GM03348 (cell line): ENCODE measurements at places on chromosomes 13 and 19.

GRCh38 chr19:33273881-33274662 lies 28.3 kb downstream of the CEBPA start:
- DNase-seq, result peak; percentile 91

DNA sequence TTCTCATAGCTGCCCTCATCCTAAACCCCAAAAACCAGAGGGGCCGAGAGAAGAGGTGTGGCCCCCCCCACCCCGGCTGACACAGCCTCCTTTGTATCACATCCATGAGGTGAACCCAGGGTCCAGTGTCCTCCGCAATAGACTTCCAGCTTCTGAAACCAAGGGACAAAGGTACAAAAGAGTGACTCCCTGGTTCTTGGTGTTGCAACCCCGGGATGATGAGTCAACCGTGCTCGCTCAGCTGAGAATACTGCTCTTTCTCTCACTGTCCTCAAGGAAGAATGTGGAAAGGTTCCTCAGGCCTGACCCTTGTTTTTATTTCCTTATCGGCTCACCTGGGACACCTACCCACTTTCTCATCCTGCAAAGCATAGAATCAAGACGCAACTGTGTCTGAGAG lies 5.5 kb downstream of the SLC15A1 start:
- peak; percentile 54 for DNase-seq

DNA sequence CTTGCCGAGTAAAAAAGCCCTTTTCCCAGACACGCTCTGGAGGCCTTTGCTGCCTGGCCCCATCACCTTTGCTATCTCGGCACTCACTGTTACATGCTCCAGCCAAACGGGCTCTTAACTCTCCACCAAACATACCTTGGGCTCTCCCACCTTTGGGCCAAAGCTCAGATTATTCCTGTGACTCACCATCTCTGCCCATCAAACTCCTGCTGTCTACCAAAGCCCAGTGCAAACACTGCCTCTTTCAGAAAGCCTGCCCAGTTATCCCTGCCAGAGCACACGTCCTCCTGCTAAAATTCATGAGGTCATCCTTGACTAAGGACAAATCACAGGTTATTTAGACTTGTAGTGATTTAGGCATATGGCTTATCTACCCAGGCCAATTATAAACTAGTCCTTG lies 48.1 kb upstream of the SERPINE3 start:
- no peak for DNase-seq

DNA sequence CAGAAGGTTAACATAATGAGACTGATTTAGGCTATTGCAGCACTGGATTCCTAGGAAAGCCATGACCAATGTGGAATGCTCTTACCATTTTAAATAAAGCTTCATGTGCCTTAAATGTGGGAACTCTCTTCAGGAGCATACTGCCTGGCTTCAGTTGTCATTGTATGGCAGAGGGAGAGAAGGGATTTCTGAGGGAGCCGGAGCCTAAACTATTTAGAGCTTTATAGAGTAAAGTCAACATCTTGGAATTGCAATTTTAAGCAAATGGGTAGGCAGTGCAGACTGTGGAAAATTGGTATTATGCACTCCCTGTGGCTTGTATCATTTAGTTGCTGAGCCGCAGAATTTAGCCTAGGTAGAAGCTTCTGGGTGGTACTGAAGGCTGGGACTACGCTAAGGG lies 2041.4 kb downstream of the PCDH9 start:
- no peak for DNase-seq

- DNase-seq, result no peak
These were observed 27.9 kb downstream of the DOT1L start for GRCh38 chr19:2191456-2192310.

DNA sequence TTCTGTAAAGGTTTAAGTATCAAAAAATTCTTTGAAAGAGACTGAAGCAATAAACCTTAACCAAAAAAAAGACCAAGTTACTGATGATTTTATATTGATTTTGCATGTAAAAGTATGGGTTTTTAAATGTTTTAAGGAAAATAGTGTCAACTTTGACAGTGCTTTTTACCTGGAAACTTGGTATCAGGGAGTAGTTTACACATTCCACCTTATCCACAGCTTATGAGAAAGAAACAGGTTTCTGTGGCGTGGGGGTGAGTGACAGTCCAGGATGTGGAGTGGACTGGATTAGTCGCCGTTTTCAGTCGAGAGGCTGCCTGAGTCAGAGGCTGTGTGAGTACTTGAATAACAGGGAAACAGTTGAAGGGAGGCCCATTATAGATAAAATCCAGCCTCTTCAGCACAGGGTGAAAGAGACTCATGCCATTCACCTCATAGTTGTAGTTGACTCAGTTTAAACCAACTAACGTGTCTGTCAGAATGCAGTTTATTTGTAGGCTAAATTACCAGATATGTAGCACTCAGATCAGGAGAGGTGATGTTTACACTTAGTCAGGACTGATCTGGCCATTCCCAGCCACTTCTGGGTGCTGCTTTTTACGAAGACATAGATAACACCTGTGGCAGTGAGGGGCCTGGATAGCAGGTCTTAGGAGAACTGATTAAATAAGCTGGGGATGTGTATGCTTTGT lies 595 bp upstream of the GPR183 start:
- DNase-seq, result peak; percentile 66

DNA sequence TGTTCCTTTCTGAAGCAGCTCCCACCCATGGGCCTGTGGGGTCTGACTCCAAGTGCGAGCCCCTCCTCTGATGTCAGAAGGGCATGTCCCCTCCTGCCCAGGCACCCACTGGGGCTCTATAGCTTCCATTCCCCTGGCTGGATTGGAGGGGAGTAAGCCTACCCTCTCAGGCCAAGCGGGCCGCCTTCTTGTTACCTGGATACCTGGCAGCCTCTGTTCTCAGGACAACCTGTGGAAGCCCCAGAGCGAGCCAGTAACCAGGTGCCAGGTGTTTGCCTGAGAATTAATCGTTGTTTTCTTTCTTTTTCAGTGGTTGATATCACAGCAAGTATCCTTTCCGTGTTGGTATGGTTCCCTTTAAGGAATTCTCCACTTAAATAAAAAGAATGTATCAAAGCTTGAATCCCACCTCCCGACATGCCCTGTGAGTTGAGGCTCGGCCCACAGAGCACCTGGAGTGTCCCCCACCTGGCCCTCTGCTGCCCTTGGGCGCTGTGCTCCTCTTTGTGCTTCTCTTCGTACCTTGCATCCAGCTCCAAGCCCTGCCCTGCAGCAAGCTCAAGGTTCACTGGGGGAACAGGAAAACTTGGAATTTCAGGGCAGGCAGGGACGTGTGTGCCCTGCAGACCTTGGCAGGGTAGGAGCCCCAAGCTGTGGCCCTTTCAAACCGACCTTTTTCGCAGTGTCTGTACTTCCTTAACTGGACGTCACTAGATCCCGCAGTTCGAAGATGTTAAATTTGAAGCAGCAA lies 15.0 kb downstream of the MAU2 start:
- DNase-seq, result no peak

DNA sequence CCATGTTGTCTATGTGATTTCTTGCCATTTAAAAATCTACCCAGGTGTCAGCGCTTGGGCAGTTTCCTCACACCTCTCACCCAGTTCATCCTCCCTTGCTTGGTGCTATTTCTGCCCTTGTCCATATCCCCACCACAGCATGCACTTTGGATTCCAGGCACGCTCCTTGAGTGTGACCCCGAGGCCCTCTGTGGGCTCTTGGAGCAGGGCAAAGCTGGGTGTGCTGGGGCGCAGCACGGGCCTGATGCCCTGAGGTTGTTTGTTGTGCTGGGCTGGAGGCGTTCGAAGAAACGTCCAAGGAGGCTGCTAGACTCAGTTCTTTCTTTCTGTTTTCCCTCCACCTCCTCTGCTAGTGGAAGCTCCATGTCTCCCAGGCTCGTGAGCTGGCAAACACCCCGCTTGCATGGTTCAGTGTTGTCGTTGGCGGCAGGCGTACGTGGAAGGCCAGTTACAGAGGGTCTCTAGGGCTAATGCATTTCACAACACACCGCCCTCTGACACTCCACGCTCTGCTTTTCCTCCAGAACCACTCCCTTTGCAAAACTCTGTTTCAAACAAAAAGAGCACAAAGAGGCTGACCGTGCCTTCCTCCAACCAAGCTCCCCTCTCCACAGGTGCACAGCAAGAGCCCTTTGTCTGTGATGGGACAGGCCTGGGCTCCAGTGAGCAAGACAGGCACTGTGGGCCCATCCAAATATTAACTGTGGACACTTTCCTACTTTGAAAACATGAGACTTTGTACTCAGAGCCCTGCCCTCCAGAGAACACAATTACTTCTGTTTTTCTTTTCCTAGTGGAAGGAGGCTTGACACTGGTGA lies 117.7 kb upstream of the GJB6 start:
- no peak for DNase-seq
